ENCODE measurements at places on chromosomes 12 and 14. TPM values are rescaled to one million over a fixed set of nuclear protein-coding genes. Genes with fewer than 3 reads are reported as not detected.

The PLEKHA5 gene
- 29.4 TPM for total RNA-seq

The CYP46A1 gene
- total RNA-seq, result 0.87 TPM

The SLC10A1 gene
- total RNA-seq, result not detected

The IL31 gene
- not detected for total RNA-seq

The GDF3 gene
- total RNA-seq, result not detected

The OR4K14 gene
- total RNA-seq, result not detected

The CLEC14A gene
- not detected for total RNA-seq

The SLCO1B1 gene
- total RNA-seq, result not detected

The IGF1 gene
- total RNA-seq, result not detected

The DNAJC22 gene
- under 0.01 TPM for total RNA-seq

The SDSL gene
- total RNA-seq, result 4.9 TPM

The ADAMTS20 gene
- total RNA-seq, result not detected

The BATF gene
- total RNA-seq, result 7.7 TPM

The TAS2R7 gene
- total RNA-seq, result not detected

The ENTPD5 gene
- total RNA-seq, result 11.0 TPM

The PLEKHG7 gene
- total RNA-seq, result not detected

The RDH5 gene
- 2.3 TPM for total RNA-seq

The CMA1 gene
- not detected for total RNA-seq

The COL2A1 gene
- 1.5 TPM for total RNA-seq
